Adrenal gland (tissue), 19 donors: ENCODE measurements at places on chromosomes 12 and 14. TPM values are rescaled to one million over a fixed set of nuclear protein-coding genes. Genes with fewer than 3 reads are reported as not detected.
A peak's percentile ranks its signal among the peaks of the same experiment; 100 is the strongest.

Gene OTOGL
- 0.11 TPM for polyA plus RNA-seq

Gene KRT1
- polyA plus RNA-seq, result not detected

Gene CMKLR1
- polyA plus RNA-seq, result 4.6 TPM

Gene SUSD6
- 7.8 TPM for polyA plus RNA-seq

Gene SLC7A8
- polyA plus RNA-seq, result 18.2 TPM

Gene TC2N
- polyA plus RNA-seq, result 3.8 TPM

GRCh38 chr12:104544836-104545235 is 88.1 kb downstream of the CHST11 start:
- no peak for DNase-seq
- peaks cover 12% of the 10 kb centered on the region for H3K4me1 ChIP-seq
- H3K4me3 ChIP-seq, result no peak overlapping the region
- H3K27ac ChIP-seq, result no peak overlapping the region

- DNase-seq, result no peak
- peaks cover 24% of the 10 kb centered on the region for H3K4me1 ChIP-seq
- peaks cover 65% of the 10 kb centered on the region for H3K36me3 ChIP-seq
- no peak overlapping the region for H3K4me3 ChIP-seq
- H3K27me3 ChIP-seq, result no peaks in the 10 kb centered on the region
Observed at GRCh38 chr14:69392481-69392880, 5.6 kb downstream of the ERH start.

DNA sequence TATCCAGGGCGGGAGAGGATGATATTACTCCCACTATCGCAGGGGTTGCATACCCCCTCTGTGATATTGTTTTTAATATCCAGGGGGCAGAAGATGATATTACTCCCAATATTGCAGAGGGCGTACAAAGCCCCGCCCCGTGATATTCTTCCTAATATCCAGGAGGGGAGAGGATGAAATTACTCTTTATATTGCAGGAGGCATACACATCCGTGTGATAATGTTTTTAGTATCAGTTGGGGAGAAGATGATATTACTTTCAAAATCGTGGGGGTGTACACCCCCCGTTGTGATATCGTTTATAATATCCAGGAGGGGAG is 52.9 kb upstream of the OXA1L start:
- H3K36me3 ChIP-seq, result no peaks in the 10 kb centered on the region
- no peak for DNase-seq
- no peak overlapping the region for H3K27ac ChIP-seq
- H3K4me1 ChIP-seq, result no peaks in the 10 kb centered on the region

DNA sequence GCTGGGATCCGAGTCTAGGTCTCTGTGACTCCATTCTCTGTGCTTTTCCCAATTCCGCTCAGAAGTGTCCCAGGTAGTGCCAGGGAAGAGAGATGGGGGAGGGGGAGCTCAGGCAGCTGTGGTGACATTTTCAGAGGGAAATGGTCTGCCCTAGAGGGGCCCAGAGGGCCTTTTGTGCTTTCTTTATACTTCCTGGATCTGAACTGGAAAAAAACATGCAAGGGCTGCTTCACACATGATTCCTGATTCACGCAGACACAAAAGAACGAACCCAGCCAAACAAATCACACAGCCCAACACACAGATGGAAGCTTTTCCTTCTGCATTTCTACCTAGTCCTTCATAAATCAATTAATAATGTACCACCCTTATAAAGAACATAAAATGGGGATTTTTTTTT is 26.5 kb downstream of the GPR68 start:
- peaks cover 8% of the 10 kb centered on the region for H3K4me1 ChIP-seq
- DNase-seq, result no peak
- no peaks in the 10 kb centered on the region for H3K27me3 ChIP-seq
- no peaks in the 10 kb centered on the region for H3K36me3 ChIP-seq
- no peak overlapping the region for H3K27ac ChIP-seq

DNA sequence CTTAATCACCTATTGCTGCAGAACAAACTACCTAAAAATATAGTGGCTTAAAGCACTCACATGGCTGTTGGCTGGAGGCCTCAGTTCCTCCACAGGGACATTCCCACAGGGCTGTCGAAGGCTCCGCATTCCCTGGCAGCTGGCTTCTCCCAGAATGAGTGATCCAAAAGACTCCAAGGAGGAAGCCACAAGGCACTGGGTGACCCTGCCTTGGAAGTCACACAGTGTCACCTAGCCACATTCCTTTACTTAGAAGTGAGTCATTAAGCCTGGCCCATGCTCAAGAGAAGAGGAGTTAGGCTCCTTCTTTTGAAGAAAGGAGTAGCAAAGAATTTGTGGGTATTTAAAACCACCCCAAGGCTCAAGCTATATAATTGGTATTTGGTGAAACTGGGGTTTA is 63.9 kb upstream of the MAP1LC3B2 start:
- H3K27me3 ChIP-seq, result no peaks in the 10 kb centered on the region
- H3K36me3 ChIP-seq, result no peaks in the 10 kb centered on the region
- no peak overlapping the region for H3K4me3 ChIP-seq
- no peak for DNase-seq

- H3K36me3 ChIP-seq, result no peaks in the 10 kb centered on the region
- H3K4me1 ChIP-seq, result no peaks in the 10 kb centered on the region
Observed at GRCh38 chr12:5965950-5966383, 20.9 kb upstream of the ANO2 start.

GRCh38 chr12:46269429-46270241 is 792 bp upstream of the SLC38A1 start:
- peak overlapping the region; percentile 61 for H3K4me3 ChIP-seq
- no peaks in the 10 kb centered on the region for H3K36me3 ChIP-seq
- H3K27ac ChIP-seq, result no peak overlapping the region

DNA sequence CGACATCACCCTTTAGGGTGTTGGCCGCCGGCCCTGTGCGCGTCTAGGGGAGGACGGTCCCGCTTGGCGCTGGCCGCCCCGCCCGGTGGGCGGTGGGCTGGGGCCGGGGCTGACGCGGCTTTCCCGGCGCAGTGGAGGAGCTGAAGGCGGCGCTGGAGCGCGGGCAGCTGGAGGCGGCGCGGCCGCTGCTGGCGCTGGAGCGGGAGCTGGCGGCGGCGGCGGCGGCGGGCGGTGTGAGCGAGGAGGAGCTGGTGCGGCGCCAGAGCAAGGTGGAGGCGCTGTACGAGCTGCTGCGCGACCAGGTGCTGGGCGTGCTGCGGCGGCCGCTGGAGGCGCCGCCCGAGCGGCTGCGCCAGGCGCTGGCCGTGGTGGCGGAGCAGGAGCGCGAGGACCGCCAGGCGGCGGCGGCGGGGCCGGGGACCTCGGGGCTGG is 3.6 kb downstream of the TNFAIP2 start:
- peak; percentile 64 for DNase-seq
- no peak overlapping the region for H3K27ac ChIP-seq
- H3K4me1 ChIP-seq, result peaks cover 67% of the 10 kb centered on the region

DNA sequence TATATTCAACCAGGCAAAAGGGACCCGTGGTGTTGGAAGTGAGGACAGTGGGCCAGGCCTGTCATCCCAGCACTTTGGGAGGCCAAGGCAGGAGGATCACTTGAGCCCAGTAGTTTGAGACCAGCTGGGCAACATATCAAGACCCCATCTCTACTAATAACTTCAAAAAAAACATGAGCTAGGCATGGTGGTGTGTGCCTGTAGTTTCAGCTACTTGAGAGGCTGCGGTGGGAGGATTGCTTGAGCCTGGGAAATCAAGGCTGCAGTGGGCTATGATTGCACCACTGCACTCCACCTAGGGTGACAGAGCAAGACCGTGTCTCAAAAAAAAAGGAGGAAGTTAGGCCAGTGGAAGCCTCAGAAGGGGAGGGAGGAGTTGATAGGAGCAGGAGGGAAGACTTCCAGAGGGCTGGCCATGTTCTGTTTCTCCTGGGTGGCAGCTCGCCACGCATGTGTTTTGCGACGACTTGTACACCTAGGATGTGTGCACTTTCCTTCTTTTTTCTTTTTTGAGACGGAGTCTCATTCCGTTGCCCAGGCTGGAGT is 10.1 kb downstream of the SLC25A29 start:
- no peak for DNase-seq
- no peak overlapping the region for H3K4me3 ChIP-seq
- H3K27me3 ChIP-seq, result no peaks in the 10 kb centered on the region

DNA sequence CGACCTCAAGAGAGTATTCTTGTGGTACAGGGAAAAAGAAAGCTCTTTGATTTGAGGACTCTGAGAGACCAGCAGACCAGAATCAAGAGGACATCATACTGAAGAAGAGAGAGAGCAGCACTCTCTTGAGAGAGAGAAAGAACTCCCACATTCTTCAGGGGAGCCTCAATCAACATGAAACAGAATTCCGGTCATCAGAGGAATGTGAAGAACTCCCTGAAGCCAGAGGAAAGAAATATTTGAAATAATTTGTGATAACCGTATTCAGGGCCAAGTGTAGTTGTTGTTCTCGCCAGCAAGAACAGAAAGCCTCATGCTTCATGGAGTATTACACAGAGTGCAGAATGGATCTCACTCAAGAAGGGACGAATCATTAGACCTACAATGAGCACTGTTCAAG is 363.8 kb upstream of the TMEM132C start:
- no peak for DNase-seq
- H3K27me3 ChIP-seq, result no peaks in the 10 kb centered on the region
- no peaks in the 10 kb centered on the region for H3K36me3 ChIP-seq
- no peak overlapping the region for H3K4me3 ChIP-seq
- no peaks in the 10 kb centered on the region for H3K4me1 ChIP-seq
- H3K27ac ChIP-seq, result no peak overlapping the region

- no peaks in the 10 kb centered on the region for H3K4me1 ChIP-seq
- H3K36me3 ChIP-seq, result no peaks in the 10 kb centered on the region
- no peak overlapping the region for H3K27ac ChIP-seq
Observed at GRCh38 chr14:22458737-22459136, 130.3 kb downstream of the DAD1 start.

GRCh38 chr12:96046543-96047228 is 11.3 kb upstream of the LTA4H start:
- no peak for DNase-seq
- H3K4me1 ChIP-seq, result peaks cover 13% of the 10 kb centered on the region
- no peaks in the 10 kb centered on the region for H3K36me3 ChIP-seq
- H3K27ac ChIP-seq, result no peak overlapping the region

DNA sequence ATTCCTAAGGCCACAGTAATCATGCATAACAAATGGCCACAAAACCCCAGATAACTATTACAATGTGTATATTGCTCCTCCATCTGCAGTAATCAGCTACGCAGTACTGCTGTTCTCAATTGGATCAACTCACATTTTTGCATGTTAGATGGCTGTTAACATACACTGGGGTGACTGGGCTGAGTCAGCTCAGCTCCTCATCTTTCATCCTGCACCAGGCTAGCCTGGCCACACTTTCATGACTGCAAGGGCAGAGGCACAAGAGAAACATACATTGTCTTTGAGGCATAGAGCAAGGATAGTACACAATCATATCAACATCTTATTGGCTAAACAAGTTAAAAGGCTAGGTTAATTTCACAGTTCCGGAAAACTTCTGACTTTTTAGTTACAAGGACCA is 306.6 kb downstream of the SLC6A15 start:
- no peaks in the 10 kb centered on the region for H3K36me3 ChIP-seq
- H3K4me1 ChIP-seq, result no peaks in the 10 kb centered on the region
- H3K27me3 ChIP-seq, result no peaks in the 10 kb centered on the region

- H3K36me3 ChIP-seq, result no peaks in the 10 kb centered on the region
- H3K27me3 ChIP-seq, result no peaks in the 10 kb centered on the region
- no peak overlapping the region for H3K4me3 ChIP-seq
- DNase-seq, result no peak
- no peaks in the 10 kb centered on the region for H3K4me1 ChIP-seq
Observed at GRCh38 chr12:82529101-82529500, 157.6 kb upstream of the TMTC2 start.

DNA sequence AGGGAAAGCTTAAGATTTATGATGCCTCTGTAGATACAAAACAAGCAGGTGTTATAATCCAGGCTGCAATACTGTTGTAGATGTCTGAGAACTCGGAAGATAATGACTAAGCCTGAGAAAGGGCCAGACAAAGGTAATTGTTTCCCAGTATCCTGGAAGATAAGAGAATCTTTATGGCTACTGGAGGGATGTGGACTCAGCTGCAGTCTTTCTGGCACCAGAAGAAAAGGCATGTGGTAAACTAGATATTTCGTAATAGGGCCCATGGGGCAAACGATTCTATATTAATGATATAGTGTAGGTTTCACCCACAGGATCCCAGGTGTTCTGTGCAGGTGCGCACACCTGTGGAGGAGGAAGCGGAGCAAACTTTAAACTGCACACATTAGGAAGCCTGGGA is 9.2 kb upstream of the APOLD1 start:
- no peaks in the 10 kb centered on the region for H3K4me1 ChIP-seq
- no peak overlapping the region for H3K4me3 ChIP-seq
- no peaks in the 10 kb centered on the region for H3K36me3 ChIP-seq
- H3K27ac ChIP-seq, result no peak overlapping the region
- H3K27me3 ChIP-seq, result no peaks in the 10 kb centered on the region

DNA sequence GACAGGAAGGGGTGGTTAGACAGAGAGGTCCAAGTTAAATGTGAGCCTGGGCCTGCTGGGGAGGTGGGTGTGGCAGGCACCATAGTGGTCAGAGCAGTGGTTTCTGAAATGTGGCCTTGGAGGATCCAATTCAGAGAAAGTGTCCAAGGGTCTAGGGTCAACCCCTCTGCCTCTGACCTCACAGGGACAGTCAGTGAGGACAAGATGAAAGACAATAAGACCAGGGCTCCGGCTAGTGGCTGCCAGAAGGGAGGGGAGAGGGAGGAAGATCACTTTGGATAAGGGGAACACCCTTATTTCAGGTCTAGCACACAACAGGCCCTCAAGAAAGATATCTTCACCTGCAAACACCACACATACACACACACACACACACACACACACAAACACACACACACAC is 335.1 kb downstream of the MED13L start:
- no peaks in the 10 kb centered on the region for H3K4me1 ChIP-seq
- H3K36me3 ChIP-seq, result no peaks in the 10 kb centered on the region
- no peak overlapping the region for H3K4me3 ChIP-seq
- no peaks in the 10 kb centered on the region for H3K27me3 ChIP-seq

DNA sequence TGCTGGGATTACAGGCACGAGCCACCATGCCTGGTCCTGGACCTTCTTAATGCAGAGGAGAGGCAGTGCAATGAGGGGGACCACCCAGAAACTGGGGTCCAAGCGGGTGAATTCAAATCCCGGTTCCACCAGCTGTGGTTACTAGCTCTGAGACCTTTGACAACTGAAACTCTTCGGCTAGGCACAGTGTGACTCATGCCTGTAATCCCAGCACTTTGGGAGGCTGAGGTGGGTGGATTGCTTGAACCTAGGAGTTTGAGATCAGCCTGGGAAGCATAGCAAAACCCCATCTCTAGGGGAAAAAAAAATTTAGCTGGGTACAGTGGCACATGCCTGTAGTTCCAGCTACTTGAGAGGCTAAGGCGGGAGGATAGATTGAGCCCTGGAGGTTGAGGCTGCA is 5.0 kb upstream of the CD4 start:
- no peak for DNase-seq
- no peak overlapping the region for H3K4me3 ChIP-seq
- peaks cover 3% of the 10 kb centered on the region for H3K27me3 ChIP-seq
- no peaks in the 10 kb centered on the region for H3K36me3 ChIP-seq
- no peak overlapping the region for H3K27ac ChIP-seq

- no peak overlapping the region for H3K4me3 ChIP-seq
- DNase-seq, result no peak
- H3K36me3 ChIP-seq, result no peaks in the 10 kb centered on the region
- H3K27ac ChIP-seq, result no peak overlapping the region
Observed at GRCh38 chr14:57182760-57183503, 85.8 kb downstream of the EXOC5 start.

- no peak for DNase-seq
- H3K4me3 ChIP-seq, result no peak overlapping the region
- no peak overlapping the region for H3K27ac ChIP-seq
- no peaks in the 10 kb centered on the region for H3K36me3 ChIP-seq
Observed at GRCh38 chr14:70515811-70516210, 19.0 kb downstream of the ADAM20 start.
